ENCODE measurements at places on chromosomes 3 and 15.

GRCh38 chr3:71376911-71377310 is 206.6 kb downstream of the FOXP1 start:
- DNase-seq: no peak

- DNase-seq: peak; percentile 50
Observed at GRCh38 chr3:195407531-195408409, 35.0 kb downstream of the ACAP2 start.

DNA sequence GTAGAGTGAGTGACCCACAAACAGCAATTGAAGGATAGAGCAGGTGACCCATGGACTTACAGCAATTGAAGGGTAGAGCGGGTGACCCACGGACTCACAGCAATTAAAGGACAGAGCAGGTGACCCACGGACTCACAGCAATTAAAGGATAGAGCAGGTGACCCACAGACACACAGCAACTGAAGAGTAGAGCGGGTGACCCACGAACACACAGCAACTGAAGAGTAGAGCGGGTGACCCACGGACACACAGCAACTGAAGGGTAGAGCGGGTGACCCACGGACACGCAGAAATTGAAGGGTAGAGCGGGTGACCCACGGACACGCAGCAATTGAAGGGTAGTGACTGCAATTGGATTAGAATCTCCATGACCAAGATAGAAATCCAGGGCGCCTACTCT is 9.8 kb upstream of the TNK2 start:
- no peak for DNase-seq

GRCh38 chr3:197031315-197032285 is 2.0 kb upstream of the MELTF start:
- DNase-seq: no peak

GRCh38 chr15:66897971-66898370 is 167.4 kb upstream of the SMAD3 start:
- DNase-seq: no peak

GRCh38 chr15:32104061-32104995 is 74.0 kb downstream of the CHRNA7 start:
- DNase-seq: no peak

DNA sequence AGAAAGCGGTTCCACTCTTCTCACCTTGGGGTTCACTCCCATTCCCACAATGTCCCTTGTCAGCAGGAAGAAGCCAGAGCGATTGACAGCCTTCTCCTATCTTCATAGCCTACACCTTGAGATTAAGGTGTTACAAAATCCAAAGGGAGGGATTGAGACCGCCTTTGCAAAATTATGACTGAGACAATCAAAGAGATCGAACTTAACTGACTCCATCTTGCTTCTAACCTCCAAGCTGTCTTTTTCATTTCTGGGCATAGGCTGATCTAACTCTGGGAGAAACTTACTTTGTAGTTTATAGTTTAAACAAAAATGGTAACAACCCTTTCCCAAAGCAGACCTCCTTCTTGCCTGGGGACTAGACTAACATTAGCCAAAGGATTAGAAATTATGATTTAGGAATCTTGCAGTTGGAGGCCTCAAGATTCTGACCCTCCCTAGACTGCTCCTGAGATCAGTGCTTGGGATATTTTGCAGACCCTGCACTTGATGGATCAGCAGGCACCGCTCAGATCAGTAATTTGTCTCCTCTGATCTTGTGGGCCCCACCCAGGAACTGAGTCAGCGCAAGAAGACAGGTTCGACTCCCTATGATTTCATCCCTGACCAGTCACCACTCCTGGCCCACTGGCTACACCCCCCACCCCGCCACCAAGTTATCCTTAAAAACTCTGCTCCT is 40.0 kb downstream of the PAQR5 start:
- DNase-seq: no peak

- no peak for DNase-seq
Observed at GRCh38 chr15:94451466-94451865, 220.1 kb downstream of the MCTP2 start.

- DNase-seq: no peak
Observed at GRCh38 chr15:44394062-44394461, 33.4 kb upstream of the CTDSPL2 start.

DNA sequence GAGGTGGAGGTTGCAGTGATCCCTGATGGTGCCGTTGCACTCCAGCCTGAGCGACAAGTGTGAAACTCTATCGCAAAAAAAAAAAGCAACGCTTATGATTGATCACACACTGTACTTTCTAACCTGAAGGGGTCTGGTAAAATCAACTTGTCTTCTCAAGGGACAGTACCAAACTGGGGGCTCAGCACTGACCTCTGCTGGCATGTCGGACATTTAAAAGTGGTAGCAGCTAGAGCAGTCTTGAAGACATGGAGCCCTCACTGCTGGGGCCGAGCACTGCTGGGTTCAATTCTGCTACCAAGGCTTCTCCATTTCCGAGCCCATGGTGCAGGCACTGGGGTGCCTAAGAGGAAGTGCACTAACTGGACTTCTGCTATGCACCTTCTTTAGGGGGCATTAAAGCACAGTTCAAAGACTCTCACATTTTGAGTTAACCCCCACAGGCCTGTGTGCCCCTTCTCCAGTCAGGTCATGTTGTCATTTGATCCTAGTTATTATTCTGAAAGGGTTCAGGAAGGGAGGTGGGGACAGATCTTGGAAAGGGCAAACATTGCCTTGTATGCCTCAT is 26.4 kb upstream of the LAMP3 start:
- DNase-seq: peak; percentile 36

- no peak for DNase-seq
Observed at GRCh38 chr3:124599147-124599765, 131.0 kb upstream of the UMPS start.

All from MM.1S (cell line).